ENCODE measurements at places on chromosomes 1 and 21. TPM values are rescaled to one million over a fixed set of nuclear protein-coding genes. Genes with fewer than 3 reads are reported as not detected.

DNA sequence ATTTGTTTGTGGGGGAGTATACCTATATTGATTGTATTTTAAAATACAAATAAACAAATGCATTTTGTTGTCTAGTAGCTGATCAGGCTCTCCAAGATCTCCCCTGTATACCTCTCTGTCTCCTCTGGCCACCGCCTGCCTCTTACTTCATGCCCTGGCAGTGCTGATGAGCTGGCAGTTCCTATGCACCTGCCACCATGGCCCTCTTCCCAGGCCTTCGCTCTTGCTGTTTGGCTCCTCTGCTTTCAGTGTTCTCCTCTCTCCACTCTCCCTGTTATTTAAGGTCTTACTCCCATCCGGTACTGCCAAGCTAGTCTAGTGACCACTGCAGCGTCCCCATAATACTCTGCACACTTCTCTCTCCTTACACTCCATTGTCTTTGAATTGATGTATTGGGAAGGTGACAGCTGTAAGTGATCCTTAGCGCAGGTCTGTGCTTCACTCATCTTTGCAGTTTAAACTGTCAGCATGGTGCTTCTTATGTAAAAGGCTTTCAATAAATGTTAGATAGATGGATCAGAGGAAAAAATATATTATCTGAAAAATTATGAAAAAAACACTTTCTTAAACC, 88.1 kb upstream of the ATP1A1 start:
- no peak for DNase-seq

DNA sequence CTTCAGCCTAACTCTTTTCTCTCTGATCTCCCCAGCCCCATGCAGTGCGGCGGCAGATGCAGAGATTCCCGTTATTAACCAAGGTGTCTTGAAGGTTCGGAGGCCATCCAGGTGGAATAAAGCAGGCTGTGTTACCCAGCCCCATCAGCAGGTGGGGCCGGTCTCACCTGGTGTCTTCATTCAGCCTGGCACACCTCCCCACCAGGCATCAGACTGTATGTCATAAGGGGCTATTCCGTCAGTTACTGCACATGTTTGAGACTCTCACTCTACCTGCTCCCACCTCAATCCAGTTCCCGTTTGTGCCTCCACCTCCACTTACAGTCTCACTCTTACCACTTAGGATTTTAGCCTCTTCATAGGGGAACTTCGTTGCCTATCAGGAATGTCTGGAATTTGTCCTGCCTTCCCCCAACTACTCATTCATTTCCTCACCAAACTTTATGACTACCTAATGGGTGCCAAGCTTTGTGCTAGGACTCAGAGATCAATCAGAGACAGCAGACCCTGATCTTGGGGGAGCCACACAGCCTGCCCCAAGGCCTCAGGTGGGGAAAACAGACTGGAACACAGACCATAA, 170.2 kb downstream of the PLPP3 start:
- DNase-seq = no peak

DNA sequence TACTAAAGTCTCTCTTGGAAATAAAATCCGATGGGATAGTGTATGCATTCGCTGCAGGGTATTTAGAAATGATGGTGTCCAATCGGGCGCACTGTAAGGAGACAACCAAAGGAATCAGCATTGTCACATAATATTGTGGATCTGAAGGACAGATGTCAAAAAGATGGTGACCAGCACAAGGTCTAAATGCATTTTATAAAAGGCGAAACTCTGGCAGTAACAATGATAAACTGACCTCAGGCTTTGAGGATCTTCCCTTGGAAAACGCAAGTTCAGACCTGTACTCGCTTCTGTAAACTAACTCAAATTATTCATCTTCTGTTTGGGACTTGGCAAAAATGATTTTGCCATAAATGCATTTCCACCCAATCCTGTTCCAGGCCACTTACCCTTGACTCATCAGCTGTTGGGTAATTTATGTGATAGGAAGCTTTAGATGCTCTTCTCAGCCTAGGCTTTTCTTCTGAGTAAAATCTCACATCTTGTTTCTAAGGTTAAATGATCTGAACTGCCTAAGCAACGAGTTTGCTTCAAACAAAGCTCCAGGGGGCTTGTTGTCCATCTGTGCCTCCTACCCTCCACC, 33.8 kb downstream of the STPG1 start:
- no peak for DNase-seq

- no peak for DNase-seq
Measured at GRCh38 chr1:176694713-176695112, 231.7 kb downstream of the PAPPA2 start.

DNA sequence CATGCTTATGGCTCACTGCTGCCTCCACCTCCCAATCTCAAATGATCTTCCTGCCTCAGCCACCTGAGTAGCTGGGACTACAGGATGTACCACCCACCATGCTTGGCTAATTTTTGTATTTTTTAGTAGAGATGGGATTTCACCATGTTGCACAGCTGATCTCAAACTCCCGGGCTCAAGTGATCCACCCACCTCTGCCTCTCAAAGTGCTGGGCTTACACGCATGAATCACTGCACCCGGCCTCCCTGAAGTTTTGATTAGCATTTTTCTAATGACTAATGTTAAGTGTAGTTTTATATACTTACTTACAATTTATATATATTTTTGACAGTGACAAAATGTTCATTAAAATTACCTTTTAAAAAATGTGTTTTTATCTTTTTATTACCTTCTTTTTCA, 41.1 kb downstream of the ZNF678 start:
- no peak for DNase-seq

DNA sequence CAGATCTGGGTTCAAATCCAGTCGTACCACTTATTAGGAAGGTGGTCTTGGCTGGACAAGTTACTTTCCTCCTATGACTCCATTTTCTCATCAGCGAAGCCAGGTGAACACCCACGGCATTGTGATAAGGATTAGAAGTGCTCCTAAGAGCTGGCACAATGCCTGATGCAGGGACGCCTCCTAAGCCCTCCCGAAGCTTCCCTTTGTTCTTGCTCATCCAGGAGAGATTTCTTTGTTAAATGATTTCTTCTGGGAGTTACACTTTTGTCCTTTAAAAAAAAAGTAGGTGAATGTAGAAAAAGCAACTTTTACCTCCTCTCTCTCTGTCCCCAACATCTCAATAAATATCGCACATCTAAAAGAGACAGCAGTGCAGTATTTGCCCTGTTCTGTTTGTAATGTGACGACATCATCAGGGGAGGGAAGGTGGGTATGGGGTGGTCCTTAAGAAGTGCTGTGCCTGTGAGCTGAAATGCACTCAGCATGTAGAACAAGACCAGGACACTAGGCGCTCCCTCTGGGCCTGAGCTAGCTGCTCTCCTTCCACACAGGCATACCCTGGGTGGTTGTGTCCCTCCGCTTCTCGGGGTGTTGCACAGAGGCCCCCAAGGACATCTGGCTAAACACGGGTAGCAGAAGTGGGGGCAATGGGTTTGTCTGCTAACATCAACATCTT, 43.9 kb downstream of the SUSD4 start:
- no peak for DNase-seq

DNA sequence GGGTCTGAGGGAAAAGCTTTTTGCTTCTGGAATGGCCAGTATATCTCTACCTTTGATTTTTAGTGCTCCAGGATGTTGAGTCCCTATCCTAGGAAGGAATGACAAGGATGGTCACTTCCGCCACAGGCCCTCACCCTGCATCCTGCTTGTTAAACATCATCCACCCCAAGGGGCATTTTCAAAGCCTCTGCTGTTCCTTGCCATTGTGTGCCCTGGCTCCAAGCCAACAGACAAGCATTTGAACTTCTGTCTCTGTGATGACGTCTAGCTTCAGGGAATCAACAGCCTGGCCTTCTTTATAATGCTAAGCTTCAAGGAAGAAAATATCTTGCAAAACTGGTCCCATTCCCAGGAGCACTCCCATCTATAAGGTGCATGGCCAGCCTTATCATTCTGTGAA, 12.3 kb upstream of the JAM2 start:
- peak; percentile 15 for DNase-seq

CCDC185 gene
- not detected for total RNA-seq

DNA sequence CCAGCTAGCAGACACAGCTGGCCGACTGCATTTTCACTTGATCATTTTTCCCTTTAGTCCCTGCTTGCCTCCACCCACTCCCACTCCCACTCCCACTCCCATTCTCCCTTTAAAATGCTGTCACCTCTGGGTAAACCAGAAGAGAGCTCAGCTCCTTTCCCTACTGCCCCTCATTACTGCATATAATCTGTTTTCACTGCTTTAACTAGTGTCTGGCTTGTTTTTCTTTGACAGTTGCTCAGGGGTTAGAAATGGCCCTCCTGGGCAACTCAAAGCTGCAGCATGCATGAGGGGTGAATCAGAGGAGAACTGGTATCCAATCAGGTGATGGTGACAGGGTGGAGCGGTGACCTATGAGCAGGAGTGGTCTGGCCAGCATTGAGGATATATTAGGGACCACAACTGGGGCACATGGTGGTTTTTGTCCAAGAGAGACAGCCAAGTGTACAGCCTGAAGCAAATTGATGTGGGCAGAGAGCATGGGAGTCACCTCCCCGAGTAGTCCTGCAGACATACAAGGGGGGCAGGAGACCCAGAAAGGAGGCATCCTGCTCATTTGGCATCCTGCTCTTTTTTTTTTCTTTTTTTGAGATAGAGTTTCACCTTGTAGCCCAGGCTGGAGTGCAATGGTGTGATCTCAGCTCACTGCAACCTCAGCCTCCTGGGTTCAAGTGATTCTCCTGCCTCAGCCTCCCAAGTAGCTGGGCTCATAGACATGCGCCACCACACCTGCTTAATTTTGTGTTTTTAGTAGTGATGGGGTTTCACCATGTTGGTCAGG, 42.6 kb upstream of the SRSF10 start:
- no peak for DNase-seq

- DNase-seq = no peak
Measured at GRCh38 chr1:9246841-9247785, 12.5 kb downstream of the H6PD start.

- no peak for DNase-seq
Measured at GRCh38 chr1:36532810-36533401, 50.2 kb upstream of the CSF3R start.

GRCh38 chr1:165497069-165498013, 46.5 kb upstream of the LRRC52 start:
- DNase-seq = no peak

- DNase-seq = peak; percentile 19
Measured at GRCh38 chr1:225554216-225554812, 98.6 kb downstream of the ENAH start.

CLDN17 gene
- not detected for total RNA-seq

- peak; percentile 9 for DNase-seq
Measured at GRCh38 chr21:43208561-43209332, 39.9 kb downstream of the CRYAA start.

DNA sequence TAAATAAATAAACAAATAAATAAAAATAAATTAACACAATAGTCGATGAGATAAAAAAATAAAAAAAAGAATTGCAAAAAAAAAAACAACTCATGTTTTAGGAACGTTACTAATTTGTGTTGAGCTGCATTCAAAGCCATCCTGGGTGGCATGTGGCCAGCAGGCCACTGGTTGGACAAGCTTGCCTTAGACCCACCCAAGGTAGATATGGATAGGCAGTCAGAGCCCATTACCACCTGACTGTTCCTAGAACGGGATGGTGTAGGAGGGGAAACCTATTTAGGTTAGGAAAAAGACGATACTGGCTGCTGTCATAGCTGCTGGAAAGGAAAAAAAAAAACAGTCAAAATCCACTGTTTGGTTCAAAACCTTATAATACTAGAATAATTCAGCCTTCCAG, 40.8 kb downstream of the HTR6 start:
- DNase-seq = no peak

TNFRSF9 gene
- 0.60 TPM for total RNA-seq

CR1L gene
- not detected for total RNA-seq

DNA sequence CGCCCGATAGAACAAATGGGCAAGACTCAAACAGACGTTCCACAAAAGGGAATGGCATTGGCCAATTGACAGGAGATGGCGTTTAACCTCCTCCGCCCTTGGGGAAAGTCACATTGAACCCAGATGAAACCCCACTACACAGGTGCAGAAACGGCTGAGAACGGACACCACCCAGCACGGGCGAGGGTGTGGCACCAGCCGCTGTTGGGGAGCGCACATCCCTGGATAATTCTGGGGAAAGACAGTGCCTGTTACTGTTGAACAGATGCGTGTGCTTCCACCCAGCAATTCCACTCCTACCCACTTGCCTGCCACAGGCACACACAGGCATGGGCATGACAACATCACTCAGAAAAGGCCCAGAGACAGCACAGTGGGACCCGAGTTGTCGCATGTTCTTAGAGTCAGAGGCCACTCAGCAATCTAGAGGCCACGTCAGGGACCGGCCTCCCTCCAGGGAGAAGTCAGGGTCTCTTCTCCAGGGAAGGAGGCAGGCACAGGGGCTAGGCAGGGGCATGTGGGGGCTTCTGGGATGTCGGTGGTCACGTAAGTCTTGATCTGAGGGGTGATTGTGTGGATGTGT, 15.2 kb downstream of the PRXL2B start:
- no peak for DNase-seq

ADAMTS4 gene
- 54.9 TPM for total RNA-seq

GRCh38 chr1:96552451-96552850, 169.1 kb upstream of the PTBP2 start:
- DNase-seq = no peak

GRCh38 chr1:8009043-8010002, 16.8 kb downstream of the ERRFI1 start:
- no peak for DNase-seq

DNA sequence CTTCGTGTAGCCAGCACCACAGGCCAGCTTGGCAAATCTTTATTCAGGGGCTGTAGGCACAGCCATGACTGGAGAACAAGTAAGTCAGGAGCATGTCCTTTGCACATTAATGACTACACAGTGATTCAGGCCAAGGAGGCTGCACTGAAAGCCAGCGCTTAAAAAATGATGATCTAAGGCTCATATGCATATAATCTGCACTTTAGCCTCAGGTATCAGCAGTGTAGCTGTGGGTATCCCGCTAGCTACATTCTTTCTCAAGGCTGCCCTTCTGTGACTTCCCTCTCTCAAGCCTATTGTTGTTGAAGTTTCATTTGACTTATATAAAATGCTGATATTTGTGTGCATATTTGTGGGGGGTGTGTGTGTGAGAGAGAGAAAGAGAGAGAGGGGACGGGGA, 62.6 kb upstream of the RGL1 start:
- no peak for DNase-seq

DNA sequence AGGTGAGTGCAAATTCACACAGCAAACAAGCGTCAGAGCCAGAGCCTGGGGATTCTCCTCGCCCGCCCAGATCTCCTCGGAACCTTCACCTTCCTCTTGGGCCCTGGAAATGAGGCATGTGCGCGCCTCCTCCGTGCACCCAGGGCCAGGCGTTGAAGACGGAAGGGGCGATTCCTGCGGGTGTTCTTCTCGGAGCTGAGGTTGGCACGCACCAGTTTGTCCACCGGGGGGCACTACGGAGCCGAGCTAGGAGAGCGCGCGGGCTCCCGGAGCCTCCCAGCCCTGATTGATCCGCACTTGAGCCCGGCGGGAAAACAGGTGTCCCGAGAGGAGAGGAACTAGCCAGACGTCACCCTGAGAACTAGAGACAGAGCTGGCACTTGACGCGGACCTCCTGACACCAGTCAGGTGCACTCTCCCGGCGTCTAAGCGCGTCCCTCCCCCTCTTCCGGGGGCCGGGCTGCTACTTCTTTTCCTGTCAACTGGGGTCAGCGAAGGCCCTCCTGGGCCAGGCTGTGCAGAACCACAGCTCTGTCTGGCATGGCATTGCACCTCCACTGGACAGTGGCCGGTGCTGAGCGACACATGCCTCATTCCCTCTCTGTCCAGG, 18.3 kb upstream of the SERINC2 start:
- peak; percentile 84 for DNase-seq

GRCh38 chr1:187264995-187265602, 436.4 kb downstream of the PLA2G4A start:
- DNase-seq = no peak

Measured in tibial nerve (tissue), 4 donors.